ENCODE measurements at places on chromosomes 1 and 21. TPM values are rescaled to one million over a fixed set of nuclear protein-coding genes. Genes with fewer than 3 reads are reported as not detected.
A peak's percentile ranks its signal among the peaks of the same experiment; 100 is the strongest.

Gene ZBTB37
- total RNA-seq: 7.6 TPM

Gene ELAVL4
- not detected for total RNA-seq

Gene RAD54L
- total RNA-seq: 65.1 TPM

- H3K4me3 ChIP-seq: no peak overlapping the region
- no peak overlapping the region for H3K27ac ChIP-seq
- H3K4me1 ChIP-seq: no peaks in the 10 kb centered on the region
- no peaks in the 10 kb centered on the region for H3K27me3 ChIP-seq
- no peaks in the 10 kb centered on the region for H3K36me3 ChIP-seq
Measured at GRCh38 chr1:88407248-88407647, 276.8 kb upstream of the PKN2 start.

- H3K4me3 ChIP-seq: no peak overlapping the region
- H3K27me3 ChIP-seq: no peaks in the 10 kb centered on the region
- DNase-seq: no peak
- no peaks in the 10 kb centered on the region for H3K36me3 ChIP-seq
Measured at GRCh38 chr1:54129858-54130257, 22.9 kb downstream of the CDCP2 start.

- peak; percentile 37 for DNase-seq
- no peaks in the 10 kb centered on the region for H3K27me3 ChIP-seq
- no peak overlapping the region for H3K4me3 ChIP-seq
- H3K4me1 ChIP-seq: peaks cover 20% of the 10 kb centered on the region
- H3K27ac ChIP-seq: peak overlapping the region; percentile 75
Measured at GRCh38 chr1:227885135-227885647, 62.5 kb downstream of the WNT9A start.

DNA sequence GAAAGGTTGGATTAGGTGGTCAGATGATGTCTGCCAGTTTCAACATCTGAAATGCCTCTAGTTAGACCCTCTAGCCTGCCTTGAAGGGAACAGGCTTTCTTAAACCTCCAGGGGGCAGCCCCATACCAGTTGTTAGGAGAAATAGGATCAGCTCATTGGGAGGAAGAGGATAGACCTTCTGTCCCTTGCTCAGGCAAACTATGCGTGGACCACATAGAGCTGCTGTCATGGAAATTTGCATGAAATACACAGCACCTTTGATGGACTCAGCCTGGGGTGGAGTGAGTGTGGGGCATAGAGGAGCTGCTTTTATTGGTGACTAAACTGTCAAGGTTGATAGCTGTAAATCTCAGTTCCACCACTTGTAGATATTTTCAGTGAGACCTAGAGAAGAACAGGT, 38.4 kb upstream of the SPAG17 start:
- no peak overlapping the region for H3K27ac ChIP-seq
- no peaks in the 10 kb centered on the region for H3K36me3 ChIP-seq
- H3K4me3 ChIP-seq: no peak overlapping the region

GRCh38 chr1:167276969-167277368, 56.3 kb downstream of the POU2F1 start:
- H3K36me3 ChIP-seq: no peaks in the 10 kb centered on the region
- DNase-seq: peak; percentile 28
- H3K4me1 ChIP-seq: peaks cover 52% of the 10 kb centered on the region
- H3K27ac ChIP-seq: peak overlapping the region; percentile 36
- H3K27me3 ChIP-seq: no peaks in the 10 kb centered on the region

DNA sequence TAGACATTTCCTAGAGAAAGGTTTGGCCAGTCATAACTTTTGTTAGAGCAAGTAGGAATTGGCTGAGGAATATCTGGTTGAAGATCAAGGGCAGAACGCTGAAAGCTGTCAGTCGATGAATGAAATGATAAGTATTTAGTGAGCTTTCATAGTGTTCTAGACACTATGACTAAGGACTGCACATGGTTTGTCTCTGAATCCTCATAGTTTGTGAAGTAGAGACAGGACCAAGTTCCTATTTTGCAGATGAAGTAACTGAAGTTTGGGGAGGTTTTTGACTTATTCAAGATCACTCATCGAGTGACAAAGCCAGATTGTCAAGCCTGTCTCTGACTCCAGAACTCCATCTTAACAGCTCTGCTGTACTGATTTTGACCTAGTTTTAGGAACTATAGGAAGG, 4.7 kb downstream of the ELOA start:
- H3K4me3 ChIP-seq: no peak overlapping the region
- H3K27me3 ChIP-seq: no peaks in the 10 kb centered on the region
- H3K4me1 ChIP-seq: peaks cover 48% of the 10 kb centered on the region
- H3K36me3 ChIP-seq: peaks cover 42% of the 10 kb centered on the region

DNA sequence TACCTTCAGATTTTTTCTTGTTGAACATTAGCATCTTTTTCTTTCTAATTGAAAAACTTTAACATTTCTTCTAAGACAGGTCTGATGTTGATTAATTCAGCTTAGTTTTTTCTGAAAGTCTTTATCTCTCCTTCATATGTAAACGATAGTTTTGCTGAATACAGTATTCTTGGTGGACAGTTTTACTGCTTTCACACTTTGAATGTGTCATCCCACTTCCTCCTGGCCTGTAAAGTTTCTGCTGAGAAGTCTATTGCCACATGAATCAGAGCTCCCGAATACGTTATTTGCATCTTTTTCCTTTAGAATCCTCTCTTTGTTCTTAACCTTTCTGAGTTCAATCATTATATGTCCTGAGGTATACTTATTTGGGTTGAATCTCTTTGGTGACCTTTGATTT, 344.2 kb downstream of the OLFM3 start:
- H3K4me1 ChIP-seq: no peaks in the 10 kb centered on the region
- H3K4me3 ChIP-seq: no peak overlapping the region
